Stimulated activated CD4-positive, alpha-beta T cell treated with anti-CD3 and anti-CD28 coated beads, Interleukin-4, amount 100 ng/mL, for 1 hour (primary cell): ENCODE measurements at places on chromosomes 3 and 15.

GRCh38 chr15:70475921-70476320, 287.4 kb downstream of the UACA start:
- DNase-seq, result no peak

- DNase-seq, result no peak
These were observed 75.2 kb downstream of the DUT start for GRCh38 chr15:48406266-48406891.

DNA sequence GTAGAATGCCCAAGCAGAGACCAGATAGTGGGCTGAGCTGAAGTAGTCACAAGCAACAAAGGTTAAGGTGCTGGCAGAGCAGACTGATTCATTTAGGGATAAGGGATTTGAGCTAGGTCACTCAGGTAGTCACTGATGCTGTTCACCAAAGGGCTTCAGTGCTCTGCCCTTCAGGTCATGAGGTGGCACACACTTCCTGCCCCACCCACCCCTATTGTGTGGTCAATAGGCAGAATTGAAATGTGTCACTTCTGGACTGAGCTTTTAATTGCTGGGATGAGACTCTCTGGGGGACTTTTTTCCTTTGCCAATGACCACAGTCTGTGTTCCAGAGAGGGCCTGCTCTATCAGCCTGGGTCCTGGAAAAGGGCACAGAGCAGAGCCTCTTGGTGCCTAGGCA, 2.9 kb upstream of the DIS3L start:
- no peak for DNase-seq

DNA sequence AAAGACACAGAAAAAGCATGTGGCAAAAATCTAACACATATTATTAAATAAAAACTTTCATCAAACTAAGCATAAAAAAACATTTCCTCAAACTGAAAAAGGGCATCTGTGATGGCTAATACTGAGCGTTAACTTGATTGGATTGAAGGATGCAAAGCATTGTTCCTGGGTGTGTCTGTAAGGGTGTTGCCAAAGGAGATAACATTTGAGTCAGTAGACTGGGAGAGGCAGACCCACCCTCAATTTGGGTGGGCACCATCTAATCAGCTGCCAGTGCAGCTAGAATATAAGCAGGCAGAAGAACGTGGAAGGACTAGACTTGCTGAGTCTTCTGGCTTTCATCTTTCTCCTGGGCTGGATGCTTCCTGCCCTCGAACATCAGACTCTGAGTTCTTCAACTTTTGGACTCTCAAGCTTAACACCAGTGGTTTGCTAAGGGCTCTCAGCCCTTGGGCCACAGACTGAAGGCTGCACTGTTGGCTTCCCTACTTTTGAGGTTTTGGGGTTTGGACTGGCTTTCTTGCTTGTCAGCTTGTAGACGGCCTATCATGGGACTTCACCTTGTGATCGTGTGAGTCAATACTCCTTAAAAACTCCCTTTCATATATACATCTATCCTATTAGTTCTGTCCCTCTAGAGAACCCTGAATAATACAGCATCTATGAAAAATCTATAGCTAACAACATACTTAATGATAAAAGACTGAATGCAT, 45.4 kb downstream of the DAZL start:
- no peak for DNase-seq

DNA sequence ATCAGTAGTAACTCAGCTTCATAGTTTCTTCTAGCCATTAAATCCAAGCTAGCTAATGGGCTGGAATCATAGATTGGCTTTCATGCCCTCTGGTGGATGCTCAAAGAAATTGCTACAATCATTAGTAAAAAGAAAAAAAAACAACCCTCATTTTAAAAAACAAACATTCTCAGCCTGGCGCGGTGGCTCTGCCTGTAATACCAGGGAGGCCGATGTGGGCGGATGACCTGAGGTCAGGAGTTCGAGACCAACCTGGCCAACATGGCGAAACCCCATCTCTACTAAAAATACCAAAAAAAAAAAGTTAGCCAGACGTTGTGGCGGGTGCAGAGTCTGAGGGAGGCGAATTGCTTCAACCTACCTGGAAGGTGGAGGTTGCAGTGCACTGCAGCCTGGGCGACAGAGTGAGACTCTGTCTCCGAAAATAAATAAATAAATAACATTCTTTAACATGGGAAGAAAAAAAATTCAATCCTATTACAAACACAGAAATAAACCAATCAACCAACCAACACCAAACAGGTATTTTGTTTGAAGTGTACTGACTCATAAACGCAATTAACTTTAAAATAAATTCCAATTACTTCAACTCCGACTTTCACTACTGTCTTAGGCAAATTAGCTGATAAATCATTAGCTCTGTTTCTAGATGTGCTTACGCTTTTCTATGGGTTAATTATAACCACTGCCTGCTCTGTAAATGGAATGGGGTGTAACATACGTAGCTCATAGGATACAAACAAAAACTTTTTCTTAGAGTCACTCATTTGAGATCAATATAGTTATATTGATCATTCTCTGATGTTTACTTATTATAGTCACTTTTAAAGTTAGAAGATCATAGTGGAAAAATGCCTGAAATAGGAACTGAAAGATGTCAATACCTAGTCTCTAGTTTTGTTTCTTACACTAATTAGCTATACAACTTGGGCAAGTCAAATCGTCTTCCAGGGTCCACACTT, 24.9 kb downstream of the TMEM207 start:
- peak; percentile 18 for DNase-seq

GRCh38 chr3:21345382-21345976, 405.5 kb downstream of the ZNF385D start:
- no peak for DNase-seq

DNA sequence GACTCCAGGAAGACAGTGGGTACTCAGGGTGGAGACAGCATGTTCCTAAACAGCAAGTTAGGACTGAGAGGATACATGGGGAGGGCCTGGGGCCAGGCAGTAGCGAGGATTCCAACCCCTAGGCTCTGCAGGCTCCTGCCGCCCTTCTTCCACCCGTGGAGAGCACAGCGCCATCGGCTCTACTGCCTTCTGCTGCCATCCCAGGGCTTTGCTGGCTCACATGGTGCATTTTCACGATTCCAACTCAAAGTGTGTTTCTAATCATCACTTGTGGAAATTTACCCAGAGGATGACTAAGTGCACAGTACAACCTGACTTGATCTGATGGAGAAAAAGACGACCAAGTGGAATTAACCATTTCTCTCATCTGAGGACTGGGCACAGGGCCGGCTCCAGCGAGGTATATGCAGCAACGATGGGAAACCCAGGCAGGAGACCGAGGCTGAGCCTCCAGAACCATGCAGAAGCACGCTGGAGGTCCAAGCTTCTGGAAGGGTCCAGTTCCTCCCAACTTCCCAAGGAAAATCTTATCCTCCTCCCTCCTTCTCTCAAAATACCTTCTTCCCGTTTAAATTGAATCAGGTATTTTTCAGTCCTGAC, 104.6 kb downstream of the LRIG1 start:
- no peak for DNase-seq

DNA sequence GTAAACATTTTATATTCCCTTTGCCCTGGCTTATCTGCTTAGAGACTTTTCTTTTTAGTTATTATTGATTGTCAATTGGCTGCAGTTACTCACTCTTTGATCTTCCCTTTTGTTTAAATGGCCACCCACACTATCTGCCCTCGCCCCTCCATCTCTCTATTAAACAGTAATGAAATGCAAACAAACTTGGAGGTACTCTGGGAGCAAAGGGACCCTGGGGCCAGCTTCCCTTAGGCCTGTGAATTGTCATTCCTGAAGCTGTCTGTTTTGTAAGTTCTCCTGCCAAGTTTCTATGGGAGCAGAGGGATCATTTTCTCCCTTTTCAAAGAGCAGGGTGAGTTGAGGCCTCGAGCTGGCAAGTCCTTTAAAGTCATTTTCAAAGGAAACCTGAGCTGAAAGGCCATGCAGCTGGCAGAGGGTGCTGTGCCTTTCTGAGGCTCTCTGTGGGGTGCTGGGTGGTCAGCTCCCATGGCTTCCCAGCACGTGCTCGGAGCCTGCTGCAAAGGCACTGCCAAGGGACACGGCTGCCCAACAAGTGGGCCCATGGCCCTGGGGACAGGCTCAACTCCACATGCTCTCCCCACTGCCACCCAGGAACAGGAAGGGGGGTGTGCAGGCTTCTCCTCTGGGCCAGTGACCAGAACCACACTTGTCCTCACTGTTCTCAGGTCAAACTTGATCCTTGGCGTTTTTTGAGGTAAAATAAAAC, 17.4 kb upstream of the RTP2 start:
- DNase-seq, result no peak

- DNase-seq, result no peak
These were observed 2.3 kb upstream of the TNFAIP8L3 start for GRCh38 chr15:51096976-51097375.

DNA sequence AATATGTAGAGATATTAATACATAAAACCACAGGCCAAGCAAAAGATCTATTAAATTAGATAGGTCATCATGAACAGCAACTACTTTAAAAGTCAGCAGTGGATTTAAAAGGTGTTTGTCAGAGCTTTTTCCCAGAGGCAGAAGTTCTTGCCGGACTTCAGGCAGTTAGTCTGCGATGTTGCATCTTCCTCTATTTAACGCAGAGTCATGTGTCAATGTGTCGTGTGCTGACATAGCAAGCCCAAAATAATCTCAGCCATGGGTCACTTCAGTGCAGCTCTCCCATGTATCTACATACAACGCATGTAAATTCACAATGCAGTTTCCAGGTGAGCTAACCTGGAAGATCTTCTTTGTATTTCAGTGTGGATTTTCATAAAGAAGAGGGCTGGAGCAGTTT, 8.0 kb upstream of the TMEM212 start:
- no peak for DNase-seq

GRCh38 chr3:151305060-151305774, 11.4 kb downstream of the GPR87 start:
- DNase-seq, result peak; percentile 4

DNA sequence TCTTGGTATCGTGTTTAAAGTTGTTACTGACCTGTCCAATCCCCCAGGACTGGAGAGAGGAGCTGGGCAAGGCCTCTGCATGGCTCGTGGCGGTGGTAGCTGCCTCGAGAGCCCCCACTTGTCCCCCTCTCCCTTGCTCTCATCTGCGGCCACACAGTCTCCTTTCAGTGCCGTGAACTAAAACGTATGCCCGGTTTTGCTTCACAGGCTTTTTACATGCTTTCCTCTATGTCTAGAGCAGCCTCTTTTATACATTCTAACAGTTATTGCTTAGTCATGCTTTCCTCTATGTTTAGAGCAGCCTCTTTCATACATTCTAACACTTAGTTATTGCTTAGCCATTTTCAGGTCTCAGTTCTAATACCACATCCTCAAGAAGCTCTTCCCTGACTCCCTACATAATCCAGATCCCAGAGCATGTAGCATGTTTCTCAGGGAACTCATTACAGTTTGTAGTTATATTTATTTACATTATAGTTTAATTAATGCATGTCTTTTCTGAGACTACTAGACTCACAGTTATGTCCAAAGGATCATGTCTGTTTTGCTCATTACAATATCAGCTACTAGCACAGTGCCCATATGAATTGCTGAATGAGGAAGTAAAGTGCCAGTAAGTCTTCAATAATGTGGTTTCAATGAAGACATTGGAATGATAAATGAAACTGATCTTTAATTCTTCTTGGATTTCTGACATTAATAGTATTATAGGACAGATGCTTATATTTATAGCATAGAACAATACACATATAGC, 66.5 kb upstream of the TBL1XR1 start:
- DNase-seq, result no peak

GRCh38 chr15:52241489-52241888, 50.3 kb upstream of the GNB5 start:
- no peak for DNase-seq

DNA sequence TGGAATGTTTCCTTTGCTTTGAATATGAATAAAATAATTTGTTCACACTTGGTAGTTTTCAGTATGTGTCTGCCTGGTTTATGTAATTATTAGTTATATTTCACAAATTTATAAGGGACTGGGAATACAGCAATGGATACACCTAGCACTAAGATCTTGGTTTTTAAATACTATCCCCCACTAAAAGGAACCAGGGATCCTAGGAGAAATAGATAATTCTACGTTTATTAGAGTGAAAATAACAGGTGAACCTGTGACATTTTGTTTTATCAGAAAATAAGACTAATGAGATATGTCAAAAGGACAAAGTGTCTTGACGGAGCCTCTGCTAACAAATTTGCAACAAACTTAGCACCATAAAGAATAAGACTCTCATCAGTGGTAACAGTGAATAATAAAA, 3.4 kb downstream of the PSMD6 start:
- no peak for DNase-seq

- DNase-seq, result no peak
These were observed 16.4 kb downstream of the PXYLP1 start for GRCh38 chr3:141248064-141248463.

DNA sequence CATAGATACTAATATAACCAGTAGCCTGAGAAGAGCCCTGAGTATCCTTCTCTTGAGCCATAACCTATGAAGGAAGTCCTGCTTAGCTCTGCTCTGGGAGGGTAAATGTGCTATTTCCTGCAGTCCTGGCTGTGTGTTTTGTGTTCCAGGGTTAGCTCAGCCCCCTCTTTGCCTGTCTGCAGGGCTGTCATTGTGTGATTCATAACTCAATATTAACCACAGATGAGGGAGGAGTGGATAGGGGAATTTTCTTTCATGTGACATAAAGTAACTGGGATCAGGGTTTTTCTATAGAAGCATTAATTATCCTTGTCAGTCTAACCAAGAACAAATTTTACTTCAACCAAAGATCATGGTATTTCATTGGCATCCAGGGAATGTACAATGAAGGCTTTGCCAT, 183.3 kb upstream of the ZBTB20 start:
- DNase-seq, result no peak

GRCh38 chr15:101295607-101296161, 636 bp upstream of the SNRPA1 start:
- no peak for DNase-seq

DNA sequence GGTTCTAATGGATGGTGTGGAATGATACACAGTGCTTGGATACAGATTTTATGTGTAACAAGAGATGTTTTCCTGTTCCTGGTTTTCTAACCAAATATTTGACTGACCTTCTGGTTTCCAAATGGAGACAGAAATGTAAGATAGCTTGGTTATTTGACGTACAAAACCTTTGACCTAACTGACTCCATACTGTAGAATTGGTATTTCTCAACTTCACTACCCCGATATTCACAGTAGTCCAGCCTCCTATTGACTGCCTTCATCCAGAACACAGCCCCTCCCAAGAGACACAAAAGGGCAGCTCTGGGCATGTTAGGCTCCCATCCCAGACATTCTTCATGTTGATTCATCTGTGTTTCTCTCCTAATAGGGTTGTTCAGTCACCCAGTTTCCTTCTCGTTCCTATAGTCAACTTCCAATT, 33.4 kb downstream of the MYO1E start:
- DNase-seq, result no peak

DNA sequence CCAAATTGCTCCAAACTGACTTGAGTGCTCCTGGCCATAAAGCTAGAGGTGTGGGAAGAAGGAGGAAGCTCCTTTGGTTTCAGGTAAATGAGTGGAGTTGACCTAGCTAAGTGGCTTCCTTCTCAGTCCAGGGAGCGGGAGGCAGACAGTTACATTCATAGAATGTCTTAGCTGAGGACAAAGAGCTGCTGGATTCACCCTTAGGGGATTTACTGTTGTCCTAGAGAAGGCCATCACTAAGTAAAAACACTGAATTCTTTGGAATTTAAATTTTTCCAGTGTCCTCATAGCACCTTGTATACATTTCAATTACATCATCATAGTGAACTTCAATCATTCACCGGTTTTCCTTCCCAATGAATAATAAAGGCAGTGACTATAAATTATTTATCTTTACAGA, 27.3 kb upstream of the NANOGP8 start:
- no peak for DNase-seq

- DNase-seq, result no peak
These were observed 73.3 kb downstream of the SYNPR start for GRCh38 chr3:63351159-63352007.
